Activated CD8-positive, alpha-beta memory T cell treated with anti-CD3 and anti-CD28 coated beads, Interleukin-2, amount 10 ng/mL, durations not matched to agents 7 days and 5 days (primary cell): ENCODE measurements at places on chromosomes 12 and 14.

- DNase-seq, result no peak
Measured at GRCh38 chr12:51897181-51897580, 9.3 kb downstream of the ANKRD33 start.

- DNase-seq, result no peak
Measured at GRCh38 chr12:3667485-3667884, 85.4 kb downstream of the CRACR2A start.

DNA sequence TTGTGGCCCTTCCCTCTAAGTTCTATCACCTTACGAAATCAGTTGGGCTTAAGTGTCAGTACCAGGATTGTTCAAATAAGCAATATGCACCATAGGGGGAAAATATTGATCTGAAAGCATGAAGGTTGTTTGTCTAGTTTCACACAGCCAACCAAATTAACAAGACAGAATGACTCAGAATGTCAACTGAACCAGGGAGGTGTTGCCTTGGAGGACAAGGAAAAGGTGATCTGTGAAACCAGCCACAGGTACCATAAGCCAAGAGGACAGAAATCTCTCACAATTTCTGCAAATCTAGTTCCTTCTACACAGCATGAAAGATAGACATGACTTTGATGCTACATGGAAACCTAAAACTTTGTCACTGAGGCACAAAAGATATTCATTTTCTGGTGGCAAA lies 297.9 kb downstream of the BCL11B start:
- peak; percentile 15 for DNase-seq

GRCh38 chr12:40870981-40871380 lies 178.7 kb downstream of the CNTN1 start:
- DNase-seq, result no peak

GRCh38 chr12:116771651-116772050 lies 33.5 kb downstream of the RNFT2 start:
- no peak for DNase-seq

- no peak for DNase-seq
Measured at GRCh38 chr12:49684310-49684854, 22.8 kb downstream of the FMNL3 start.

- no peak for DNase-seq
Measured at GRCh38 chr14:88960496-88960895, 136.0 kb downstream of the TTC8 start.

- DNase-seq, result no peak
Measured at GRCh38 chr14:61653507-61653906, 41.8 kb upstream of the HIF1A start.

DNA sequence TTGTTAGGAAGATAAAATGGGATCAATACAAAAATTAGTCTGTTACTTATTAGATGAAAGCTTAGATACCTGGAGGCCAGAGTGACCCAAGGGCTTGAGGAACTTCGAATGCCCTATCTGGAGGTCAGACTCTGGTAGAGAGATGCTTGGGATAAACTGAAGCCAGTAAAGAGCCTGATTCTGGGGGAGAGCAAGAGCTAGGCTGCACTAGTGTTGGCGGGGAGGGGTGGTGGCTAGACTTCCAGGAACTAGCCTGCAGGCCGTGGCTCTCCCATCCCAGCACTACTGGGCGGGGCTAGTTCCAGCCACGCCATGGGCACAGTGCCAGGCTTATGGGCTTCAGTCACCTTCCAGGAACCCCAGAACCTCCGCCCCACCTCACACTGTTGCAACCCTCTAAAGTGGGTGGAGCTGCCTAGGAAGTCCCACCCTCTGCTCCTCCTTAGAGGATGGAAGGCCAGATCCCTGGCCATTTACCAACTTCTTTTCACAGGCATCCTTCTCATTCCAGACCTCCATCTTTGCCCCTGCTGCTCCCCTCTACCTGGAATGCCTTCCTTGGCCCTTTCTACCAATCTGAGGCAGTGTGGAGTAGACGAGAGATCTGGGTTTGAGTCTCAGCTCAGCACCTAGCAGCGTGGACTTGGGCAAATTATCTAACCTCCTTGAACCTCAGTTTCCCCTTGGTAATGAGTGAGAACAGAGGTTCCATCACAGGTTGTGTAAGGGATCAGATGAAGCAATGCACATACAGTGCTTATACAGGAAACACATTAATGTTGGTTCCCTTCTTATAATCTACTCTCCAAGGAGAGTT lies 6.3 kb upstream of the NFE2 start:
- DNase-seq, result peak; percentile 67

- DNase-seq, result no peak
Measured at GRCh38 chr12:68497107-68497506, 113.6 kb upstream of the RAP1B start.

DNA sequence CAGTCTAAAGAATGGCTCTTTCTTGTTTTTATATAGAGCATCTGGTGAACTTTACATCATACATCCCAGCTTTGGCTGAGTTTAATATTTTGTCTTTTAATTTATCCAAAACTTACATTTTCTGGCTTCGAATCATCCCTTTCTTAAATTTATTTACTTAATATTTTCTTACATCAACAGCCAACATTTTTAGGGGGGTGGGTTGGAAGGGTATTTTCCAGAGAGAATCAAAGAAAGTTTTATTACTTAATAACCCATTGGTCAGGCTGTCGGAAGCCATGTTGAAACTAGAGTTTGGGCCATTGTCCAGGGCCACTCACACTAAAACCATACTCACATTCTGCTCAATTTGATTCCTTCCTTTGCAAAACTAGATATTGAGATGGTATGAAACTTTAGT lies 220.2 kb downstream of the AEBP2 start:
- DNase-seq, result no peak

DNA sequence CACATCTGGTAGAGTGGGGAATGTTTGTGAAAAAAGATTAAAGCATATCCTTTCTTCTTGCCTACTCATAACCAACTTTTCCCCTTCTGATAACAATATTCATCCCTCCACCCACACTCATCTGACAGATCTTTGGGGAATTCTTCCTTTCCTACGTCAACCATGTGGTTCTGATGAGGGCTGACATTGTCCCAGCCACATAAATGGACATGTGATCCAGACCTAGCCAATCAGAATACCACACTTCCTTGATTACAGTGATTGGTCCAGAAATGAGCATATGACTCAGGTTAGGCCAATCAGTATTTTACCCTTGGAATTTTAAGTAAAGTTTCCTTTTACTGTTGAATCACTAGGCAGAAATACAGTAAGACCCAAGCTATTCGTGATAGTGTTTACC lies 58.9 kb downstream of the GPR65 start:
- no peak for DNase-seq

DNA sequence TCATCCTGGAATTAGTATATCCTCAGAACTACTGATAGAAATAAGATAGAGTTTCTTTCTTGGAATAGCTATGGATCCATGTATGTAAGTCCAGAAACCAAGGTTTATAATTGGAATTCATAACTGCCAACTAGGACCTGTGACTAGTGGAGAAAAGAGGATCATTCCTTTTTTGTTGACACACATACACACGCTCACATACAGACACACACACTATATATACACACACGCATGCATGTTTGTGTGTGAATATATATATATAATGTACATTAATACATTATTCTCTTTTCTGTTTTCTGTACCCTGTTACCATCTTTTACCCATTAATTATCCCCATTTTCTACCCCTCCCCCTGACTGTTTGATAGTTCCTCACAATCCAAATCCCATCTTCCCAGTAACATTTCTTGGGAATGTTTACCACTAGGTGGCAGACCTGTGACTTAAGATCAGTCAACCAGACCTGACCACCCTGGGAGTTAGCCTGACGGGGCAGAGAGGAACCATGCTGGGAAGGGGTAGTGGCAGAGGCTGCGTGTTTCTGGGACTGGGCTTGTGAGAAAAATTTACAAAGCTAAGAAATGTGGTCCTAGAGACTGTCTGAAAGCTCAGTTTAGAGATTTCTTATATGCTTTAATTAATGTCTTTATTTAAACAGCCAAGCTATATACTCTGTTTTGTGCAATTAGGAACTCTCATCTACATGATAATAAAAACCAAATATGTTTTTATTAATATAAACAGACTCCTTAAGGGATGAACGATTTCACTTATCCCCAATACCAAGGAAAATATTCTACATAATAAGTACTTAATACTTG lies 308.0 kb downstream of the PPFIA2 start:
- DNase-seq, result no peak

DNA sequence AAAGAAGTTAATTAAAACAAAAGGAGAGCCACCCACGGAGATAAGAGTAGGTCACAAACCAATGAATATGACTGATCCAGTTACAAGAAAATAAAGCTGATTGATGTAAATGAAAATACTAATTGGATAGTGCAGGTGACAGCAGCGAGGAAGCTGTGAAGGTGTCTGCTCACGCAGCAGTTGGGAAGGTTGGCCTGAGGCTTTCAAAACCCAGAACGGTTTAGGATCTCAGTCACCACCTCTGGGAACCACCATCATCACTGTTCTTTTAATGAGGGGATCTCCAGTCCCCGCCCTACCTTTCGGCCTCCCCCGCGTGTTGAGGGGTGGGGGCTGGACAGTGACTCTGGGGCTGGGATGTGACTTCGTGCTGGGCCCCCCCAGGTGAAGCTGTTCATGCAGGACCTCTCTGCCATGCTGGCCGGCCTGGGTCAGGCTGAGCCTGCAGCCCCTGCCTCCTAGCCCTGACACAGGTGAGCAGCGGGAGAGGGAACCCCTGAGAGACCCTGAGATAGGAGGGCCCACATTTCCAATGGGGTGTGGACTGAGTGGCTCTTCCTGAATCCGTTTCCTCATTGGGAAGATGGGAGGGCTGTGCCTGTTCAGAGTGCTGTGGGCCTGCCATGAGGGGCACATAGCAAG lies 7.8 kb downstream of the CFAP73 start:
- no peak for DNase-seq

DNA sequence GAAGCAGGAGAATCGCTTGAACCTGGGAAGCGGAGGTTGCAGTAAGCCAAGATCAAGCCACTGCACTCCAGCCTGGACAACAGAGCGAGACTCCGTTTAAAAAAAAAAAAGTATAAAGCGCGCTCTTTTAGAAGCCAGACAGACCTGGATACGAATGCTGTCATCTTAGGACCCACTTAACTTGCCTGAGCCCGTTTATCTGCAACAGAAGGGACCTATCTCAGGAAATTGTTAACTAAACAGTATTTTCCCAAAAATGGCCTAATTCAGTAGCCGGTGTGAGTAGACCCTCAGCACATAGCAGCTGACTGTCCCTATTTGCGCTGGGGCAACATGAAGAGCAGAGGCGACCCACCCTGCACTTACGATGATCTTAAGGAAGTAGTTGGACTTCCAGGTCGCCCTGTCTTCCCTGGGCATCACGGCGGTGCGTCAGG lies 529 bp downstream of the RPLP0 start:
- DNase-seq, result no peak

DNA sequence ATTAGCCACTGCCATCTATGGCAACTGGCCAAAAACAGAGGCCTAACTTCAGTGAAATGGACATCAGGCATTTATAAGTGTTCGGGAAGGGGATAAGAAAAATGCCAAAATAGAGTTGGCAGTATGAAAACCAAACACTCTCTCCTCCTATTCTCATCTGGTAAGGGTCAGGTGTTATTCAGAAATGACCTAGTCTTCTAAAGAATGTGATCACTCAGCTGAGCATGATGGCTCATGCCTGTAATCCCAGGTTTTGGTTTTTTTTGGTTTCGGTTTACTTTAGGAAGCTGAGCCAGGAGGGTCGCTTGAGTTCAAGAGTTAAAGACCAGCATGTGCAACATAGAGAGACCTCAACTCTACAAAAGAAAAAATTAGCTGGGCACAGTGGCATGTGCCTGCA lies 170.3 kb downstream of the GRIN2B start:
- no peak for DNase-seq

DNA sequence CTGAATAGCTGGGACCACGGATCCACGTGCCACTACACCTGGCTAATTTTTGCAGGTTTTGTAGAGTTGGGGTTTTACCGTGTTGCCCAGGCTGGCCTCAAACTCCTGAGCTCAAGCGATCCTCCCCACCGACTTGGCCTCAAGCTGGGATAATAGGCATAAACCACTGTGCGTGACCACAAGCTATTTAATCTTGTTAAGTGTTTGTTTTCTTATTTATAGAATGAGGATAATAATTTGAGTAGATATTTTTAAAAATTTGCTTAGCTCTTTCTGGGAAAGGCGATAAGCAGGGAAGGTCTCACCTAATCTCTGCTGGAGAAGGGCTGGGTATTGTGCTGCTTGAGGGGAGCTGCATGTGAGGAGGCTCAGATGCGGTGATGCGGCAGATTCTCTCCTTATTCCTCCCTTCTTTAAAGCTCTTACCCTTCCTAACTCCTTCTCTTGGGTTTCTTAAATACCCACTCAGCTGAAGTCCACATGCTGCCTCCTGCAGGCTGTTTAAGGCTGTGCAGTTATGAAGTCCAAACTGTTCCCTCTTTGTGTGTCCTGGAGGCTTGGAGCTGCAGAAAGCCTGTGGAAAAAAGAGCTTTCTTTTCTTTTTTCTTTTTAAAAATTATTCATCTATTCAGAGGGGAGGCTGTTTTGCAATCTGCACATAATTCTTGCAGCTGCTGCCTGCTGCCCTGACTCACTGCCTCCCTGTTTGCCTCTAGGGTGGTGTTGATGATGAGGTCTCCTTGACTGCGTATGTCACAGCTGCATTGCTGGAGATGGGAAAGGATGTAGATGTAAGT lies 37.9 kb downstream of the A2ML1 start:
- no peak for DNase-seq

- no peak for DNase-seq
Measured at GRCh38 chr12:101608301-101609133, 13.7 kb downstream of the MYBPC1 start.

DNA sequence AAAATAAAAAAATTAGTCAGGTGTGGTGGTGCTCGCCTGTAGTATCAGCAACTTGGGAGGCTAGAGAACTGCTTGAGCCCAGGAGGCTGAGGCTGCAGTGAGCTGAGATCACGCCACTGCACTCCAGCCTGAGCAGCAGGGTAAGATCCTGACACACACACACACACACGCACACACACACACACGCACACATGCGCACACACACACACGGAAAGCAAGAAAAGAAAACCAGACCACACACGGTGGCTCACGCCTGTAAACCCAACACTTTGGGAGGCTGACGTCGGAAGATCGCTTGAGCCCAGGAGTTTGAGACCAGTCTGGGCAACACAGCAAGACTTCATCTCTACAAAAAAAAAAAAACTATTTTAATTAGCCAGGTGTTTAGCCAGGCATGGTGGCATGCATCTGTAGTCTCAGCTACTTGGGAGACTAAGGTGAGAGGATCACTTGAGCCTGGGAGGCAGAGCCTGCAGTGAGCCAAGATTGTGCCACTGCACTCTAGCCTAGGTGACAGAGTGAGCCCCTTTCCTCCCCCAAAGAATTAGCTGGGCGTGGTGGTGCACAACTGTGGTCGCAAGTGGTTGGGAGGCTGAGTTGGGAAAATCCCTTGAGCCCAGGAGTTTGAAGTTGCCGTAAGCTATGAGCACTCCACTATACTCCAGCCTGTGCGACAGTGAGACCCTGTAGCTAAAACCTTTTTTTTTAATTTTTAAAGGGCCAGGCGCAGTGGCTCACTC lies 44.5 kb downstream of the HECTD1 start:
- no peak for DNase-seq
